ENCODE measurements at places on chromosomes 12 and 14.

GRCh38 chr12:54390668-54391551, 6.4 kb upstream of the ZNF385A start:
- DNase-seq = peak; percentile 84

GRCh38 chr12:123050331-123050831, 69.9 kb downstream of the ARL6IP4 start:
- no peak for DNase-seq

- DNase-seq = no peak
These were observed 15.5 kb upstream of the CHGA start for GRCh38 chr14:92907316-92907911.

- DNase-seq = no peak
These were observed 452.8 kb downstream of the AEBP2 start for GRCh38 chr12:19891936-19892591.

GRCh38 chr12:57488402-57489156, 711 bp downstream of the MARS1 start:
- no peak for DNase-seq

- DNase-seq = no peak
These were observed 1005.5 kb downstream of the NRXN3 start for GRCh38 chr14:79175671-79176070.

- DNase-seq = no peak
These were observed 139.5 kb upstream of the OTX2 start for GRCh38 chr14:56949828-56950227.

DNA sequence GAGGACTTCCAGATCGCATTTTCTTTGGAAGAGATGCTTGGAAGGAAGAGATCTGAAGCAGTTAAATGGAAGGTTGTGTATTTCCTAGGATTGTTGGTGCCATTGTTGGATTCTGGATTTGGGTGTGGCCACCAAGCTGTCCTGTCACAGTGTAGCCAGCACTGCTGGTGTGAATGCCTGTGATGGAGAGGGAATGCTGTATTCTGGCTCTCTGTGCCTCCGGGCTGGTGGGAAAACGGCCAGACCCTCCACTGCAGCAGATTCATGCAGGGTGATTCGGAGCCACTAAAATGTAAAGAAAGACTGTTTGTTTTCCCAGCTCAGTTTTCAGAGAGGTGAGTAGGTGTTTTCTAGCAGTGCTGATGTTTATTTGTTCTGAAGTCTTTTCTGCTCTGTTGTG, 30.7 kb upstream of the MANSC4 start:
- DNase-seq = no peak

GRCh38 chr12:6979453-6979852, 8.7 kb downstream of the EMG1 start:
- DNase-seq = no peak

GRCh38 chr12:79773896-79774295, 83.1 kb upstream of the PAWR start:
- DNase-seq = no peak

- no peak for DNase-seq
These were observed 8.2 kb upstream of the ADSS1 start for GRCh38 chr14:104715871-104716270.

DNA sequence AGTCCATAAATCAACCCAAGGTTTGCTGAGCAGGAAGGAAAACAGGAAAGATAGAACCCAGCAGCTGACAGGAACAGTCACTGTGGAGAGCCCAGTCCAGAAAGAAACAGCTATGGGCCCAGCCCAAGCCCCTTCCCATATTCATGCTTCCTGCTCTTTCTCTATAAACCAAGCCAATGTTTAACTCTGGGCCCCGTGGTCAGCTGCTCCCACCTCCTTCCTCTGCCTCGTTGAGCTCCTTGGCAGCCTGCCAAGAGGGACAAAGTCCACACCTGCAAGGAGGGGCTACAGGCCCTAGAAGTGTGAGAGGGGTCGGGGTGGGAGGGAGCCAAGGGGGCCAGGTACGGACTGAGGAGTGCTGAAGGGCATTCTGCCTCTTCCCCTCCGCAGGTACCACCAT, 10.0 kb downstream of the SLC6A13 start:
- DNase-seq = no peak

GRCh38 chr12:31895449-31896150, 63.6 kb upstream of the RESF1 start:
- peak; percentile 43 for DNase-seq

- DNase-seq = no peak
These were observed 17.1 kb downstream of the SLC11A2 start for GRCh38 chr12:51009056-51009440.

GRCh38 chr14:83470466-83470865, 1936.8 kb upstream of the SEL1L start:
- DNase-seq = no peak

DNA sequence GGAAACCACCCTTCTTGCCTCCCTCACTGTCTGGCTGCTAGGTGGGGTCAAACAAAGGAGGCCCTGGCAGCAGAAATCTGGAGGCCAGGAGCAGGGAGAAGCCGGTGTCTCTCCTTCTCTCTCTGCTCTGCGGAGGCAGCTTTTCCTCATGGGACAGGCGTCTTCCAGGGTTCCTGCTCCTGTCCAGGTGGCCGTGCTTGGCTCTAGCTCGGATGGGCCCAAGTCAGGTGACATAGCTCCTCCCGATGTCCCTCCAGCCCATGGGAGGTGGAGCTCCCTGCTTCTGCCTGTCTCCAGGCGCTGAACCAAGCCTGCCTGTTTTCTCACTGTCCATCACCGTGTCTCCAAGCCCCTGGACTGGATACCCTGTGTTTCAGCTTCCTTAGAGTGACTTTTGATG, 30.5 kb upstream of the FZD10 start:
- no peak for DNase-seq

GRCh38 chr14:106845286-106846087, 1319.1 kb downstream of the TMEM121 start:
- DNase-seq = peak; percentile 70

DNA sequence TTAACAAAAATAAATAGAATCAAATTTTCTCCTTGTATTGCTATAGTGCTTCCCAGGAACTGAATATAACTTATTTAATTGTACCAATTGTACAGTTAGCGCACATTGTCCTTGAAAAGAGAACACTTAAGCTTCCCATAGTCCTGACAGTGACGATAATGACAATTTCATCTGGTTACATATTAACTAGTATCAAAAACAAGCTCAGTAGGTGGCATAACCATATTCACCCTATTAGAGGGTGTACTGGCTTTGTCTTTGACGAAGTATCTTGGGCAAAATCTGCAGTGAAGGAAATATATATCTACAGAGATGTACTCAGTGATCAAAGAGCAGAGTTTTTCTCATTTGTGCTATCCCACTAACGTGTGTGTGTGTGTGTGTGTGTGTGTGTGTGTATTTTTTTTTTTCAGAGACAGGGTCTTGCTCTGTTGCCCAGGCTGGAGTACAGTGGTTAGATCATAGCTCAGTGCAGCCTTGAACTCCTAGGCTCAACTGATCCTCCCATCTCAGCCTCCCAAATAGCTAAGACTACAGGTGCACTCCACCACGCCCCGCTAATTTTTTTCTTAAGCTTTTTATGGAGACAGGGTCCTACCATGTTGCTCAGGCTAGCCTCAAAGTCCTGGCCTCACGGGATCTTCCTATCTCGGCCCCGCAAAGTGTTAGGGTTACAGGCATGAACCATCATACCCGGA, 4.9 kb upstream of the A2M start:
- DNase-seq = no peak

Measured in activated CD8-positive, alpha-beta memory T cell treated with anti-CD3 and anti-CD28 coated beads, Interleukin-2, amount 50 U/mL, for 48 hours (primary cell).